ENCODE measurements at places on chromosomes 2 and 18. TPM values are rescaled to one million over a fixed set of nuclear protein-coding genes. Genes with fewer than 3 reads are reported as not detected.

The AOX1 gene
- total RNA-seq: 17.8 TPM

The GBX2 gene
- total RNA-seq: not detected

DNA sequence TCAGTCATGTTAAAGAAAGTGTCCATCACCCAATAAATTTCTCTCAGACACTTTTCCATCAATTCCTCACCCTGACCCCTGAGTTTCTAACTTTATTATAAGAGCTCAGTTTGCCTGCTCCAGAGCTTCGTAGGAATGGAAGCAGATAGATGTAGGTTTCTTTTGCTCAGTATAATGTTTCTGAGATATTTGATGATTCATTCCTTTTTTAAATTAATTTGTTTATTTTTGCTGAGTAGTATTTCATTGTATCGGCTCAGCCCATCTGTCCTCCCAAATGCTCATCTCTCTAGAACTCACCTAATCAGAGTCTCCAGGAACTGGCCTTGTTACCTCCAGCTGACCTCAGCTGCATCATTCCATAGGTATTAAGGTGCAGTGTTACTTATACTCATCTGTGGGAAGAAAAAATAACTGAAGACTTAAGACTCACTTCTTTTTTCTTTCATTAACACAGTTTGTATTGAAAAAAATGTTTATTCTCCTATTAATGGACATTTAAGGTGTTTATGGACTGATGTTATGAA lies 11.9 kb upstream of the BCL2L11 start:
- no peak for DNase-seq

- no peak for DNase-seq
These were observed 703.4 kb upstream of the LINC00305 start for GRCh38 chr18:64852281-64852680.

DNA sequence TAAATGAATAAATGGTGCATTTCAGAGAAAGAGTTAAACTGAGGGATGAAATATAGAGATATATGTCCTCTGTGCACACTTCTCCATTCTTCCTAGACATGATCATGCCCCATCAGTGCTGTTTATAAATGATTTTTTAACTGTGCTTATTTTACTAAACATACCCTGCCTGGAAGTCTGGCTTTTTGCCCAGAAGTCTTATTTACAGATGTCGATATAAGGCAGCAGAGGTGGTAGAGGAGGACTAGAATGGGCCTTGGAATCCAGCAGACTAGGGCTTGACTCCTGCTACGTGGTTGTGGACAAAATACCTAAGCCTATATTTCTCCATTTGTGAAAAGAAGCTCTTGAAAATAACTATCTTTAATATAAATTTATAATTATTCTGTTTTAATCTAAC lies 355.5 kb downstream of the RAD51AP2 start:
- no peak for DNase-seq

Data from mucosa of descending colon (tissue), 3 donors.